ENCODE measurements at places on chromosomes 4 and X.

- no peak for DNase-seq
These were observed 149.6 kb upstream of the CTSO start for GRCh38 chr4:156103311-156103710.

GRCh38 chr4:94403751-94404150, 48.0 kb upstream of the PDLIM5 start:
- no peak for DNase-seq

DNA sequence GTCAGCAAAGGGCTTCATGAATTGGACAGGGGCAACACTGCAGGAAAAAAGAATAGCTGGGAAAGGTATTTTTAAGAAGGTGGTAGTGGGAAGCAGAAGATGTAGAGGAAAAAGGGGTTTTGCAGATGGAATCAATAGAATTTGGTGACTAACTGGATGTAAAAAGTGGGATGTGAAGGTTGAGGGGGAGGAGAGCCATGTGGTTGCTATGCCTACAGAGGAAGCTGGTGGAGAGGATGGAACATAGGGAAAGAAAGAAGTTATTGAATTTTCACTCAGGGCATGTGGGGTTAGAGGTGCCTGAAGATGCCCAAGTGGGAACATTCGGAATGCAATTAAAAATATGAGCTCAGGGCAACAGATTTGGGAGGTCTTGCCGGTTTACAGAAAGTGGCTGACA, 33.0 kb downstream of the REELD1 start:
- no peak for DNase-seq

- no peak for DNase-seq
These were observed 162.5 kb upstream of the MED14 start for GRCh38 chrX:40897718-40898270.

DNA sequence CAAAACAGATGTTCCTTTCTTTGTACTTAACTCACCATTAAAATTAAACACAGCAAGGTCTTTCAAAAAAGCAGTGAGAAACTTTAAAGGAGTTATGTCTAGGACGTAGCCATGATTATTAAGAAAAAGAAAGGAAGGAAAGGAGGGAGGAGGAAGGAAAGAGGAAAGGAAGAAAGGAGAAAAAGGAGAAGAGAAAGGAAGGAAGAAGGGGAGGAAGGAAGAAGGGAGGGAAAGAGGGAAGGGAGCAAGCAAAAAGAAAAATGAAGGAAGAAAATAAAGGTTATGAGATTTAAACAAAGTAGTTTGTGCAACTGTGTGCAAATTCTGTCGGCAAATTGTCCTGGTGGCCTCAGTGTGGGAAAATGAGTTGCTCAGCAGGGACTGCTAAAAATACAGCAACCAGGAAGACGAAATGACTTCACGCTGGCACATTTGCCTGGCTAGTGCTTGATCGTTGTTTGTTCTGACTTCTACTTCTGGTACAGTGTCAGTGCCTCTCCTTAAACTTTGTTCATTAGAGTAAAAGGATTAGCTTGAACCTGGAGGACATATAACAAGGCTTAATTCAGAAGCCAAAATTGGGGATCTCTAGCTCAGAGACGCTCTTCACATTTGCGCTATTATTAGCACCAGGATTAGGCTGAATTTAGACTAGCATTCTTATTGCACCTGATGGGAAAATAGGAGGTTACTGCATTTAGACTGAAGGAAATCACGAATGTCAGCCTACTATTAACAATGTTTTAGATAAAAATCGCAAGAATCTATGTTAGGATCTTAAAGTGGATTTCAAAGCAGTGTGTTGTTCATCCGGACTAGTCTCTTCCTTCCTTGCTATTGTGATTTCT, 81.2 kb downstream of the DCK start:
- DNase-seq: no peak

GRCh38 chrX:24741330-24741729, 47.6 kb downstream of the POLA1 start:
- DNase-seq: no peak

DNA sequence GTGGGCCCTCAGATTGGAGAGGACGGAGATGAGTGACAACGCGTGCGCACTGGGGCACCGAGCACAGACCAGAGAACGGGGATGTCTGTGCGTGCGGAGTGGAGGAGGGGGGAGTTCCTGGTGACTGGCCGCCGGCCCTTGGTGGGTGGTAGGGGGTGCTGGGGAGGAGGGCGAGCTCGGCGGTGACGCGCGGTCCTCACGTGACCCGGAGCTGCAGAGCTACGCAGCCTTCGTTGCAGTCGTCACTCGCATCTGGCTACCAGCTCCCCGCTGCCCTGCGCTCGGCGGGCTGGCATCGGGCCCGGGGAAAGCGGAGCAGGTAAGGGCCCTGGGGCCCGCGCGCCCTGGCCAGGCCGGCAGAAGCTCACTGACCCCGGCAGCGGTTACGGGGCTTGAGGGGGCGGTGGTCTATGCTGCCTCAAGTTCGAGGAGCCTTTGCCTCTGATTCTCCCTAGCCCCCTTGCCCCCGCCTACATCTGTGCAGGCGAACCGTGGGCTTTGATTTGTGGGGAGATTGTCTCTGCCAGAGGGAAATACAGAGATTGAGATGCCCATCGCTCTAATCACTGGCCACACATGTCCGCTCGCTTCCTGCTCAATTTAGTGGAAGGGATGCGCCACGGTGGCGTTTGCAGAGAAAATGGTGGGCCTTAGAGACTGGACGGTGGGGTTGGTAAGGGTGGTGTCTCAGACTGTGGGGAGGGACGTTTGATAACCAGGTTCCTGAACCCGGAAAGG, at the start of gene ARMCX4:
ARMCX4 (plus strand) TSS at position 245 of the 738 bp plus-strand sequence. CDS start 3,134 bp downstream, outside the sequence.
- no peak for DNase-seq

- no peak for DNase-seq
These were observed 304.2 kb downstream of the ARHGAP24 start for GRCh38 chr4:85779165-85779564.

- no peak for DNase-seq
These were observed 49.2 kb downstream of the WDFY3 start for GRCh38 chr4:84917086-84917821.

DNA sequence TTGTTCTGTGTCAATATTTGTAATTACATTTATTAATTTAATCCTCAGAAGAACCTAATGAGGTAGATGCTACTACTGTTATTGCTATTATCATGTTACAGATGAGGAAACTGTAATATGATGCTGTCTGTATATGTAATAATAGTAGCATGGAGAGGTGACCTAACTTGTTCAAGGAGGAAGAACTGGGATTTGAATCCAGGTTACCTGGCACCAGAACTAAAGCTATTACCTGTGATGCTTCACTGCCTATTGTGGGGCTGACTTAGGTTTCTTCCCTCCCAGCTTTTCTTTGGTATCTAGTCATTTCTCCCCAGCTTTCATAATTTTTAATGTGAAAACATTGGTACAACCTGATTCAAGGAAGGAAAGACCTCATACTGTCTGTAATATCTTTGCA, 43.6 kb downstream of the RAPGEF2 start:
- DNase-seq: no peak

DNA sequence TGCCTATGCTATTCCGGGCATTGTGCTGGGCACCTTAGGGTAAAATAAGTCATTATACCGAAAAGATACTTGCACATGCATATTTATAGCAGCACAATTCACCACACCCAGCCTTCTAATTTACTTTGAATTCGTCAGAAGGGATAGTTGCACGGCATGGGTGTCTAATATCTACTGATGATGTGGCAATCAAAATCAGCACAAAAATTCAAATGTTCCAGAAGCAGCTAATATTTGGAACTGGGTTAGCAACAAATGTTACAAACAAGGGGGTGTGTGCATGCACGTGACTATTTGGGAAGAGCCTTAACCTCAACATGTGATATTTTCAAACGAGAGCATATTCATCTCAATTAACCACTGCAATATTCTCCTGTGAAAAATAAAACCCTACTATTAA, 79.7 kb upstream of the PRSS48 start:
- DNase-seq: no peak

DNA sequence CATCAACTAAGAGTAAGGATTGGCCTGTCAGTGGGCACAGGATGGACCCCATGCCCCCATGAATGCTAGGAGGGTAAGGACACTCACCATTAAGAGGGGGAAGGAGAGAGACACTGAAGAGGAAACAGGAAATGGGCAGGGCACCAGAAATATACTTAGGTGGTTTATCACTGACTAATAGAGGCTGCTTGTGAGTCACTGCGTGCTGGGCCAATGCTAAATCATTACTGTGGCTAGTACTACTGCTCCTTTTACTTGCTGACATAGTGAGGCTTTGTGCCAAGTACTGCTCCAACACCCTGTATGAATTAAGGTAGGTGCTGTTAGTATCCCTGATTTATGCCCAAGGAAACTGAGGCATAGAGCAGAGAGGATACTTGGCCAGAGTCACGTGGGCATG, 130.4 kb upstream of the FRMPD4 start:
- DNase-seq: peak; percentile 32

GRCh38 chrX:102652031-102652688, 877 bp downstream of the GPRASP1 start:
- no peak for DNase-seq

DNA sequence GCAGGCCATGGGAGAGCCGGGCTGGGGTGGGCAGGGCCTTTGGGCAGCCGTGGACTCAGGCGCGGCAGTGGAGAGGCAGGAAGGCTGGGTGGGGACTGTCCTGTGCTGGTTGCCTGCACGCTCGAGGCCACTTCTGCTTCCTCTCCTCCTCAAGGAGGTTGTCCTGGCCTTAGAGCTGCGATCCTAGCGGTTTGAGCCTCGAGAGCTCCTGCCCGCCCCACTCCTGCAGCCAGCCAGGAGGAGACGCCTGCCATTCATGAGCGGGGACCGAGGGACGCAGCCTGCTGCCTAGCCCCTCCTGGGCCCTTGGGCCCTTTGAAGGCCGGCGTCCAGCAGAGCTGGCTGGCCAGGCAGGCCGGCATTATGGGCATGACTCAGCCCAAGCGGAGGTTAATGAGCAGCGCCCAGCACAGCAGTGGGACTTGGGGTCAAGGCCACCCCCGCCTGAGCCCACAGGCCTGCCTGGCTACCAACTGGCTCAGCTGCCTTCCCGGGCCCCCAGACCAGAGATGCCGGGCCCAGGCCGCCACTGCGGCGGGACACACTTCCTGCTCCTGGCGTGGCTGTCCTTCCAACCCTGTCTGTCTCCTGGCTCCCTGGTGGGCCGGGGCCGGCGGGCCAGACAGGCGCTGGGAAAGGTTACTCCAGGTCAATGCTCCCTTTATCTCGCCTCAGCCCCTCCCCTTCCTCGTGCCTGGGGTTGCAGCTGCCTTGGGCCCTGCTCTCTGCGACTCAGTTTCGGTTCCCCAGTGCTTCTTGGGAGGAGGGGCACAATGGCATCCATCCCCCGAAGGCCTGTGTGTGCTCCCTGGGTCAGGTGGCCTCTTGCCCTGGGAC, 1.8 kb downstream of the ABCD1 start:
- DNase-seq: no peak

DNA sequence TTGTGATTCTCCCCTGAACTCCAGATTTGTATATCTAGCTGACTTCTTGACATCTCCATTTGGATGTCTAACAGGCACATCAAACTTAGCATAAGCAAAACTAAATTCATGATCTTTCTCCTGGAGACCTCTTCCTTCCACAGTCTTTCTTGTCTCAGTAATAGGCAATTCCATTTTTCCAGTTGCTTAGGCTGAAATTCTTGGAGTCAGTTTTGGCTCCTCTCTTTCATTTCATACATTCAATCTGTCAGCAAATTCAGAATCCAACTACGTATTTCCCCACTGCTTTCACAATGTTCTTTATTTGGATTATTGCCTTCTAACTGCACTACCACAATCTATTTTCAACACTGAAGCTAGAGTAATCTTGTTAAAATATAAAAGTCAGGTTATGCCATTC, 219.9 kb upstream of the GLRA2 start:
- DNase-seq: no peak

DNA sequence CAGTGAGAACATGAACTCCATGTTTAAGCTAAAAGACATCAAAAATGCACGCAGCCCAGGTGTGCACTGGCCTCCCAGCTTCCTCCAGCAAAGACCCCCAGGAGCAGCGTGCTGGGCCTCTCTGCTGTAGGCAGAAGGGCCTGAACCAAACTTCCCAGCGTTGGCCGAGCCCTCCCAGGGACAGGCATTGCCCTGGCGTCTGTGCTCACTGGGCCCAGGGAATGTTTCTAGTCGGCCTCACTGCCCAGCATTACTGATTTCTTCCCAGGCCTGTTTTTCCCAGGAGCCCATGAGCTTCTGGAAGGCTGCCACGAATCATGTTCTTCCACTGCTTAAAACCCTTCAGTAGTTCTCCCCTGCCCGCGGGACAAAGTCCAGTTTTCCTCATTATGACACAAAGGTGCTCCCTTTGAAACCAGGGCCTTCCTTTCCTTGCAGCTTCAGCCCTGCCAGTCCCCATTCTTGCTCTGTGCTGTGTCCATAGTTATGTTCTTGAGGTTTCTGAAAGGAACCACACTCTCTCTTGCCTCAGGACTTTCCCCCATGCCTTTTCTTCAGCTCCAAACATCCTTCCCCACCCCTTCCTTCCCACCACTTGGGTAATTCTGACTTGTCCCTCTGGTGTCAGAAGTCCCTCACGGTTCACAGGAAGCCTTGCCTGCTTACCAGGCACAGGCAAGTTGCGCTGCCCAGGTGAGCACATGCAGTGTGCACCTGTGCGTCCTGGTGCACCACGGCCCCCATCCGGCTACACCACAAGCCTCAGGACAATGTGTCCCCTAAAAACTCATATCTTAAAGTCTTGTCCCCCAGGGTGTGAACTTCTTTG, 93.4 kb upstream of the ENPP6 start:
- no peak for DNase-seq

- no peak for DNase-seq
These were observed 14.3 kb downstream of the SHROOM3 start for GRCh38 chr4:76449362-76449767.

DNA sequence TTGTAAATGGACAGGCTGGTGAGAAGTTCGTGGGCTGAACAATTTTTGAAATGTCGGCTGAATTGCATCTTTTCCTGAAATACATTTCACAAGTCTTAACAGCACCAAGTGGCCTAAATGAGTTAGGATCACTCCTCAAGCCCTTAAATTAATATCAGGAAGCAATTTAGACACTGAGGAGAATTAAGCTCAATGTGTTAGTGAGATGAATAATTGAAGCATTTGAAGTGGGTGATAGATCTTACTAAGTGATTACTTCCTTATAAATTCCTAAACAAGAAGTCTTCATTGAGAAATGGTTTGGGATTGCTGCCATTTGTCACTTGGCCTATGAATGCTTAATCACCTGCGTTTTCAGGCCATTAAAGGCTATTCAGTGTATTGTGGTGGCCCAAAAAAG, 116.8 kb downstream of the NAA11 start:
- no peak for DNase-seq

DNA sequence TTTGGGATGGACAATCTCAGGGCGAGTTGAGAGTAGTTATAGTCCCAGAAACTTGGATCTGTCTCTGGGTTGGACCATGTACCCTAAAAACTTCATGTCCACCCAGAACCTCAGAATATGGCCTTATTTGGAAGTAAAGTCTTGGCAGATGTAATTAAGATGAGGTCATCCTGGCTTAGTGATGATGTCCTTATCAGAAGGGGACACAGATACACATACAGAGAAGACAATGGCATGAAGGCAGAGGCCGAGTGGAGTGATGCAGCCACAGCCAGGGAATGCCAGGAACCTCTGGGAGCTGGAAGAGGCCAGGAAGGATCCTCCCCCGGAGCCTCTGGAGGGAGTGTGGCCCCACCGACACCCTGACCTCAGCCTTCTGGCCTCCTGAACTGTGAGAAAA, 61.2 kb upstream of the STX18 start:
- no peak for DNase-seq

Data from fibroblast of skin of left biceps (primary cell).